Stimulated activated CD8-positive, alpha-beta memory T cell treated with anti-CD3 and anti-CD28 coated beads, Interleukin-7, amount 100 ng/mL, for 1 hour (primary cell): ENCODE measurements at places on chromosomes 7 and 10.

- DNase-seq: no peak
Measured at GRCh38 chr10:30348378-30348776, 701 bp downstream of the MTPAP start.

DNA sequence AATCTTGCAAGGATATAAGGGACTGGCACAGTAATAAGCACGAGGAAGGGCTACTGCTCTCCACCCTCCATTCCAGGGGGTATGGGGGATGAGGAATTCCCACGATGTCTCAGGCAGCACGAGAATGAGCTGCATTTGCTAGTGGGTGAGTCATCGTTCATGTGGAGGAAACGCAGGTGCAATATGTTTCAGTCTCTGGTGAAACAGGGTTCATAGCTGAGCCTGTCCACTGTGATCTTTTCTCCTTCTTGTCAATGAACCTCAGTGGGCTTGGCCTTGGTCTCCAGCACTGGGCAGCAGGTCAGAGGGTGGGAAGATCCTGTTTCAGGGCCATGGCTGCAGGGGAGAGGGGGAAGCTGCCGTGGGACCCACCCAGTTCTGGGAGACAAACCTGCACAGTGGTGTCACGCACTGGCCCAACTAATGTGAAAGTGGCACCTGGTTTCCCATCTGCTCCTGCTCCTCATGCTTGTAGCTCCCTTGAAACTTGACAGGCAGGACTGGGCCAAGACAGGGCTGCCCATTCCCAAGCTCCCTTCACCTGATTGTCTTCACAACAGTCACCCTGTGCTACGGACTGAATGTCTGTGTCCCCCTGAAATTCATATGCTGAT, 181.9 kb downstream of the USP6NL start:
- DNase-seq: no peak

GRCh38 chr7:111806232-111806631, 243.9 kb upstream of the IMMP2L start:
- DNase-seq: no peak

DNA sequence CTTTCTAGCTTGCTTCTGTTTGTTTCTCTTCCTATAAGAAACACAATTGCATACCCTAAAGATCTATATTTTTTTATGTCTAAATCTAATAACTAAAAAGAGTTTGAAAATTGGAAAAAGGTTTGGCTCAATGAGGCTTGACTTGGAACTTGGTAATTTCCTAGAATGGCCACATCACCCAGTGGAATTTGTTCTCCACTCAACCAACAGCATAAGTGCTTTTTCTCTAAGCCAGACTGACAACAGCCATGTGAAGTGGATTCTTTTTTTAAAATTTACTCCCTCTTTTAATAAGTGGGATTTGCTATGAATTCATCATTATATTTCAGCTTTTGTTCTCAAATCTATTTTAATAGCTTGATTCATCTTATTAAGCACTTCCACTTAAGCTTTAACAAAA, 33.8 kb downstream of the GBF1 start:
- DNase-seq: no peak

DNA sequence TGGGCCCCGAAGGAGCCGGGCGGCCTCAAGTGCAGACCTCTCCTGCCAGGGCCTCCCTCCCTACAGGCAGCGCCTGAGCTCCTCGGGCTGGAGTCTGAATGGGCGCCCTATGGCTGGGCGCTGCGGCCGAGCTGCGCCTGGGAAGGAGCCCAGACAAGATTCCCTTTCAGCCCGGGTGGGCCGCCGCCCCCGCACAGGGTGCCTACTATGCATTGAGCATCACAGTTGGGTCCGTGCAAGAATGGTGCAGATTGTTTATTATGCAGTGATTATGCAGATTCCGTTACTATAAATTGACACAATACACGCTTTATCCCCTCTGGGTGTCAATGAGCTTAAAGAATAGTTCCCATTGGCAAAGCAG, 77.2 kb upstream of the PDGFA start:
- no peak for DNase-seq

DNA sequence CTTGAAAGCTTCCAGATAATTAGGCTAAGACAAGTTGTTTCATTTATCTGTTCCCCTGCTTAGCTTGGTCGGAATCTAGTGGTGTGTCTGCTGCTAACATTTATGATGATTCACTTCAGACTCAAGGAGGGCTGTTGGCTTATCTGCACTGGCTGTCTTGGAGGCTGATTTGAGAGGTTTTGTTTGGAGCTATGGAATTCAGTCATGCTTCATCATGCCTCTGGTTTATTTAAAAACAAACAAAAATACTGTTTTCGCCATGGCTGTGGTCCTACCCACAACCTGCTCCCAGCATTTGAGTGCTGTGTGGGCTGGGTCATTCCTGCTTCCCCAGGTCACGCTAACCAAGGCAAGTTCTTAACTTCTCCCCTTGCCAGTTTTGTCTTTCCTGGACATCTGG, 11.7 kb upstream of the ARPC1B start:
- no peak for DNase-seq

DNA sequence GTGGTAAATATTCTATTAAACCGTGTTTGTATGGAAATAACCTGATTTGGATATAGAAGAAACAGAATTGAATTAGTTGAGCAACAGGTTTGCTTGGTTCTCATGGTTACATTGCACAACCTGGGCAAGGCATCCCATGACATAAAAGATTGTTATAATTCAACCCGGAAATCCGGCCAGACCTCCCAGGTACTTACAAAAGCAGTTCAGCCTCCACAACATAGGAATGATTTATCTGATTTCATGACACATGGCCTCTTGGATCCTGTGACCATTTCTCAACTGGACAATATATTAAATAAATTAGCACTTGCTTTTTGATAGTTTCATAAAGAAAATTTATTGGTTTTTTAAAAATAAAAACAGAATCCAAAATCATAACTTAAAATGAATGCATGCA, 55.1 kb upstream of the PTPN12 start:
- DNase-seq: no peak

- DNase-seq: peak; percentile 30
Measured at GRCh38 chr10:3887885-3888476, 103.0 kb upstream of the KLF6 start.
